ENCODE measurements at places on chromosomes 3 and 15.
A peak's percentile ranks its signal among the peaks of the same experiment; 100 is the strongest.

DNA sequence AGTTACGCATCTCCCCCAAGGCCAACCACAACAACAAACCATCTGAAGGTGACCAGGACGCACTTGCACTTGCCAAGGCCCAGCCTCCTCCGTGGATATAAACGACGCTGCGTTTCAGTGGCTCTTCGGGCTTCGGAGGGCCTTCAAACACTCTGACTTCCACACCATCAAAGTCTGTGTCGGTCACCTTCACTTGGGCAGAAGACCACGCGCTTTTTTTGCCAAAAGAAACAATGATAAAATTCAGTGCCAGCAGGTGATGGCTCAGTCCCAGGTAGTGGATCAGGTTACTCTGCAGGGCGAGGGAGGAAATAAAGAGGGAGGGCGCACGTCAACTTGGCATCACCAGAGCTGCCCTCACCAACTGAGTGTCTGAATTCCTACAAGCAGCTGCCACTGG lies 63.0 kb downstream of the NCEH1 start:
- DNase-seq: no peak

DNA sequence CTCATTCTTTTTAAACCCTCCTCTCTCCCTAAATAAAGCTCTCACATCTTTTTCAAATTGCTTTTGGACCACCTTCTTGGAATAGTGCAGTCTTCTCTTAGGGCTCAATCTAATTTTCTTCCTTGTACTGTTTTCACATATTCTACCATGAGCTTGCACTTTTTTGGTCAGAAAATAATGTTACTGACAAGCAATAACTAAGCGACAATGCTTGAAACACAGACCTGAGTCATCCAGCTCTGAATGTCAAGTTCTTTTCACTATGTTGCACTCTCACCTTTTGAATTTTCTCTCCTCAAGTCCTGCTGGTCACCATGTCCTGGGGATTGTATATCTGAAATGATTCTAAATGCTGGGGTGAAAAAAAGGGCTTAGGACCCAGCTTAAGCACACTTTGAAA lies 8.9 kb downstream of the TNFAIP8L3 start:
- DNase-seq: no peak

- peak; percentile 19 for DNase-seq
Measured at GRCh38 chr3:196757876-196758739, 18.5 kb downstream of the PAK2 start.

DNA sequence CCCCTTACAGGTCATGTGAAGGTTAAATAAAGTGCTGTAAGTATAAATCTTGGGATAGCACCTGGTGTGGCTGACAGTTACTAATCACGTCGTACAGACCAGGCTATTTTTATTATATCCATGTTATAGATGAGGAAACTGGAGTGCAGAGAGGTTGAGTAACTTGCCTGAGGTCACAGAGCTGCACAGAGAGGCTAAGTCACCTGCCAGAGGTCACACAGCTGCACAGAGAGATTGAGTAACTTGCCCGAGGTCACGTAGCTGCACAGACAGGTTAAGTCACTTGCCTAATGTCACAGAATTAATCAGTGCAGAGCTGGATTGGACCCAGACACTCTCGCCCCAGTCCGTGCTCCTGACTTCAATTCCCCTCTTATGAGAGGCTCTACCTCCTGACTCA lies 171.5 kb downstream of the NUP210 start:
- no peak for DNase-seq

GRCh38 chr3:67876261-67876660 lies 221.8 kb upstream of the SUCLG2 start:
- DNase-seq: no peak

DNA sequence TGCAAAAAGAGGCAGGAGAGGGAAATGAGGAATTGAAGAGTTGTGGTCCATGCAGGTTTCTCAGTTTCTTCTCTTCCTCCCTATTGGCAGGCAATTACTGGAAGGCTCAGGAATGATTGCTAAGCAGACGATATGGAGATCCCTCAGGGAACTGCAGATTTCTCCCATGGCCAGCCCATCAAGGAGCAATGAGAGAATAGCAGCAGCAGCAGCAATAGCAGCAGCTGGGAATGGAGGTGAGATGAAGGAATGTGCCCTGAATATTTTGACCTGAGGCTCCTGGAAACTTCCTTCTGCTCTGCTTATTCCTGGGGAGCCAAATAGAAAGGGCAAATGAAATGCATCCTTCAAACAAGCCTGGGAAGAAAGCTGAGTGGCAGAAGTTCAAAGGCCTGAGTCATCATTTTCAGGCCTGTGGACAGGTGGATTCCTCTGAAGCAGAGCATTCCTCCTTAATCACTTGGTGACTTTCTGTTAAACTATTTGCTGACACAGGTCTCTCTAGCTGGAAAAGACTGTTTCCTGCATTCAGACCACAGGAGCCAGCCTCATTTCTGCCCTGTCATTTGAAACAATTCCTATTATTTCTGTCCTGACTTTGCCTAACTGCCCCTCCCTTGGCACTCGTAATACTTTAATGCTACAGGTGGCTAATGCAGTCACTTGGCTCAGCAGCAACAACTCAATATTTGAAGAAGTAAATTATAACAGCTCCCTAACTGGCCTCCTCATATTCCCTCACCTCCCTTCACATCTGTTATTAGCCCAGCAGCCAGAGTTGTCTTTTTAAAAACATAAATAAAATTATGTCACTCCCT lies 146.9 kb upstream of the GADL1 start:
- DNase-seq: peak; percentile 89

DNA sequence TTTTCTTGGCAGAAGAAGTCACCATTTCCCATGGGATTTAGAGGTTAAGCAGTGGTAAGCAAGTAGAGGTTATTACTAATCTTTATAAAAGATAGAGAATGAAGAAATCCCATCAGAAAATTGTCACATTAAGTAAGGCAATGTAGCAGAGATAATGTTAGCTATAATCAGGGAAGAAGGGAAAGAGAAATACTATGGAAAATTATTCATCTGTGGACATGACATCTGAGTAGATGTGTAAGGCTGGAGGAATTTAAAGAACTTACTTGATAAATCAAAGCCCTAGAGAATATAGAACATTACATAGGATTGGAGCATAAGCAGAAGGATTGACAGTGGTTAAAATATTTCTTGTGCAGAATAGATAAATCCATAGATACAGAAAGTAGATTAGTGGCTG lies 553.1 kb upstream of the CBLB start:
- DNase-seq: no peak

DNA sequence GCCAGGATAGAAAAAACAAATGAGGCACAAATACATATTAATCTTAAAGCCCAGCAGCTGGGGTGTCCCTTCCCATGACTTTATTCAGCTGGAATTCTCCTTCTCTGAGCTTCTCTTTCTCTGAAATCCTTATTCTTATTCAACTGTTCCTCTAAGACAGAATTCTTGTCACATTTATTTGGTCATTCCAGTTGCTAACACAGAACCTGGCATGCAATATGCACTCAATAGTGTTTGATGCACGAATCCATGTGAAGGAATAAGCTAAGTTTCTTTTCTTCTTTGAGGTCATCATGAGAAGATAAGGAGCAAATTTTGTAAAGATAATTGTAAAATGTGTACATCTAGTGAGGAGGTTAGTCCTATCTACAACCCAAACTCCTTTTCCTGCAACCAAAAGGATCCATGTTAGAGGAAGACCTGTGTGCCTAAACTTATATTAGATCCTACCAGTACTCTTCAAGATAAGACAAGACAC lies 154.2 kb upstream of the KCNMB2 start:
- DNase-seq: peak; percentile 18

DNA sequence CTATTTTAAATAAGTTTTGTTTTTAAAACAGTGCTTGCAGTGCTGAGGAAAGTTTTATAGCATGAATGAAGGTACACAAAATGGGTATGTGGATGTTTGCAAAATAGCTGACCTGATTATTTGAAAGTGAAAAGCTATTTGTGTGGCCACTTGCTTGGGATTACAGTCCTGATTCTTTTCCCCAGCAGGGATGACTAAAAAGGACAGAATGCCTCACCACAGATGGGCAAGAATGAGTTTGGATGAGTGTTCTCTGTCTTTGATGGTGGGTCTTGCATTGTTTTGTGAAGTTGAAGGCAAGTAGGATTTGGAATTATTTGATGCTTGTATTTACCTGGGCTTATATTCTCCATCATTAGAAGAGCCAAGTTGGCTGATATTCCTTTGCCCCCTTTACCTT lies 48.8 kb upstream of the MEIS2 start:
- no peak for DNase-seq

DNA sequence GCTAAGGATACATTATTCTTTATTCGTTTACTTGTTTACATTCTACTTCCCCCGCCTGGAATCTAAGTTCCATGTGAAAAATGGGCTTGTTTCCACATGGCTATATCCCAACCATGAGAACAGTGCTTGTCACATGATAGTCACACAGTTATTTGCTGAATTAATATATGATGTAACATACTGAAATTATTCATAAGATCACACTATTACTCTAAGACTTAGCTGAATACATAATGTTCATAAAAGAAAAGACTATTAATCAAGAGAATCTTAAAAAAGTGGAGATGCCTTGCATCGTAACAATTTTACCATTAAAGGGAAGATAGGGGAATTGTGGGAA lies 6.5 kb downstream of the PBRM1 start:
- DNase-seq: no peak

GRCh38 chr15:91471468-91471867 lies 371.4 kb downstream of the SV2B start:
- DNase-seq: no peak

GRCh38 chr3:3113042-3113709 lies 3.0 kb upstream of the IL5RA start:
- DNase-seq: no peak

DNA sequence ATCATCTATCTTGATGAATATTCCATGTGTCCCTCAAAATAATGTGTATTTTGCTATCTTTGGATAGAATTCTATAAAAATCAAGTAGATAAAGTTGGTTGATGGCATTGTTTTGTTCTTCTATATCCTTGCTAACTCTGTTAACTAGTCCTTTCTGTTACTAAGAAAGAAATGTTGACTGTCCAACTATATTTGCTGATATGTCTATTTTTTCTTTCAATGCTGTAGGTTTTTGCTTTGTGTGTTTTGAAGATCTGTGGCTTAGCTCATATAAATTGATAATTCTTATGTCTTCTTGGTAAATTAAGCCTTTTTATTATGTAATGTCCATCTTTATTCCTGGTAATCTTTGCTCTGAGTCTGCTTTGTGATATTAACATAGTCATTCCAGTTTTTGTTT lies 70.9 kb downstream of the SUCNR1 start:
- no peak for DNase-seq

- peak; percentile 48 for DNase-seq
Measured at GRCh38 chr15:95018888-95019545, 787.7 kb downstream of the MCTP2 start.

DNA sequence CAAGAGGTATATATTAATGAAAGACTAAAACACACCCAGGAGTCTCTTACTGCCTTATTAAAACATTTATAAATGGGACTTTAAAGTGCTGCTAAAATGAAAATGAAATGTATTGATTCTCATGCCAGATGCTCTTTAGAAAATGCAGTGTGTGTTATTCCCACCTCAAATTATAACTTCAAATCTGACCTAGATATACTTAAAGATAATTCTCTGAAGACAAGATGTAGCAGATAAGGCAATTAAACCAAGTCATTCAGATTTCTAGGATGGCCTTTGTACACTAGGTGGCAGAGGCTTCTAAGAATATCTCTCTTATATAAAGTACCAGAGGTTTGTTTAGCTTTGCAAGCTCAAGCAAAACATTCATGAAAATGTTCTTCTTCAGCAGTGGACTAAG lies 26.9 kb upstream of the GOLGA8B start:
- DNase-seq: peak; percentile 13

GRCh38 chr3:46970391-46971091 lies 6.0 kb downstream of the CCDC12 start:
- DNase-seq: no peak

- no peak for DNase-seq
Measured at GRCh38 chr3:126061301-126062032, 22.5 kb downstream of the SLC41A3 start.

- DNase-seq: no peak
Measured at GRCh38 chr3:127590282-127590592, 296 bp downstream of the TPRA1 start.

GRCh38 chr3:112000966-112001365 lies 2.2 kb downstream of the TAGLN3 start:
- DNase-seq: no peak

- no peak for DNase-seq
Measured at GRCh38 chr15:34336991-34337556, 507 bp downstream of the SLC12A6 start.

- DNase-seq: no peak
Measured at GRCh38 chr3:163773136-163773535, 1305.2 kb downstream of the SI start.

DNA sequence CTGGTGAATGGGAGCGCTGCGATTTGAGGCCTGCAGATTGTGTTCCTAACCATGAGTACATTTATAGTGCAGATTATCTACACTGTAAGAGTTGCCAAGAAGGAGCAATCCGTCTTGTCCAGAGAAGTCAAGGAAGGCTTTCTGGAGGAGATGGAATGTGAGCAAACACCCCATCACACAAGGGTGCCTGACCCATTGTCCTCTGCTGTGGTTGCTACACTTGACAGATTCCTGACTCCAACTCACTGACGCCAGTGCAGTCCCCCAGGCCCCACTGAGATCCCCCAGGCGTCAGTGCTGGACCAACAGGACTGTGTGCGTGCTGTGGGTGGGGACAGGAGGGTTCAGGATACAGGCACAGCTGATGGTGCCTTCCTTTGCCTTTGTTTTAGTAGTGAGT lies 135.9 kb upstream of the TPM1 start:
- no peak for DNase-seq

DNA sequence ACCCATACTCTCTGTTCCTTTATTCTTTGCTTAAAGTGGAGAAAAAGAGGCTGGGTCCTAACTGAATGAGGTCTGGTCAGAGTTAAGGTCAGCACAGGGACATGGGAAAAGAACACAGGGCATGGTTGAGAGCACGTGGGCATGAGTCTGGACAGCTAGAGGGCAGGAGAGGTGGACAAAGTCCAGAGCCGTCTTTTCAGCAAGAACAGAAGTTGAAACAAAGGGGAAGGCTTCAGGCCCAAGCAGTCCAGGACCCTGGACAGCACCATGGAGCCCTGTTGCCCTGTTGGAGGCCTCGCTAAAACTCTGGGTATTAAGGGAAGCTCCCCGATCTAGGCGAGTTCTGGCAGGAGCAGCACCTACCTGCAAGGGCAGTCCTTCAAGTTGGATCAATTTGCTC lies 50.7 kb downstream of the XYLB start:
- DNase-seq: peak; percentile 46

DNA sequence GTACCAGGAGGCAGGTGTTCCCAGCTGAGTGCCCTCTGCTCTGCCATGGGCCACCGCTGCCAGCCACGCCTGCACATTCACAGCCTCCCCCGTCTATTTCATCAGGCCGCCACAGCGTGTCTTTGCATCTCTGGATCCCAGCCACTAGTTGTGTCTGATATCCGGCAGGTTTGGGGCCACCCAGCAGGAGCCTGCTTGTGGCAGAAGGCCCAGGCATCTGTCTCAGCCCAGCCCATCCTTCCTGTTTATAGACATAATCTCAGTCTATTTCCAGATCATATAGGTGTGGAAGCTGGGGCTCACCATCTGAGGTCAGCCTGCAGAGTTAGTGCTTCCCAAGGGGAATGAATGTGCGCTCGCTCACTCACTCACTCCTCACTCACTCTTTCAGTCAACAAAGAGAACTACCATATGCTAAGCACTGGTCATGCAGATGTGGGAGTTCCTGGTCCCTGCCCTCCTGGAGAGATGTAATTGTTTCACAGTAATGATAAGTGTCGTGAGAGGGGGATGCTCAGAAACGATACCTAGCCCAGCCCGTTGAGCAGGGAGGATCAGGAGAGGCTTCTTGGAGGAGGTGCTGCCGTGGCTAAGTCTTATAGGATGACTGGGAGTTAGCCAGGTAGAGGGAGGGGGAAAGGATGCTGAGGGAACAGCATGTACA lies 60.6 kb downstream of the FGD5 start:
- DNase-seq: no peak

Data from AG08395 (cell line).